ENCODE measurements at places on chromosomes 11 and 22.

DNA sequence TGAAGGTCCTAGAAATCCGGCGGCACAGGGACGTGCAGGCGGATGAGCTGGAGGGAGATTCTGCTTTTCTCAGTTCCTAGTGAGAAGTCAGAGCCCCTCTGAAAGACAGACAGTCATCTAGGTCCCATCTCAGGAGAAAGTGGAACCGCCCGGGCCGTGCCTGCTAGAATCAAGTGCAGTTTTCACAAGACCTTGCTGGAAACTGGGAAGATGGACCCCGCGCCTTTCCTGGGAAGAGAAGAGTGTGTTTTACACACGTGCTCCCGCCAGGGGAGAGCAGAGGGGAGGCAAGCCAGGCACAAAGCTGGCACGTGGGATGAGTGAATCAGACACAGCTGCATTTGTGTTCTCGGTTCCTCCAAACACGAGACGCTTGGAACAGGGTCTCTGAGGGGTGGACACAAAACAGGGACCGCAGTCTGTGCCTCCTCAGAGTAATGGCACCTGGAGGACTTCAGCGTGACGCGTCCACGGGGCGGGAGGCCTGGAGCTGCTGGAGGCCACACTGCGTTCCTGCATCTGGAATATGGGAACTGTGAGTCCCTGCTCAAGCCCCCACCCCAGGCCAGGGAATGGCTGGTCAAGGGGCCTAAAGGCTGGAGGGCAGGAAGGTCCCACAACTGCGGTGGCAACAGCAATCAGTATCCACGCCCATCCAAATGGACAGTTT is 218.3 kb downstream of the BRD1 start:
- DNase-seq = no peak

DNA sequence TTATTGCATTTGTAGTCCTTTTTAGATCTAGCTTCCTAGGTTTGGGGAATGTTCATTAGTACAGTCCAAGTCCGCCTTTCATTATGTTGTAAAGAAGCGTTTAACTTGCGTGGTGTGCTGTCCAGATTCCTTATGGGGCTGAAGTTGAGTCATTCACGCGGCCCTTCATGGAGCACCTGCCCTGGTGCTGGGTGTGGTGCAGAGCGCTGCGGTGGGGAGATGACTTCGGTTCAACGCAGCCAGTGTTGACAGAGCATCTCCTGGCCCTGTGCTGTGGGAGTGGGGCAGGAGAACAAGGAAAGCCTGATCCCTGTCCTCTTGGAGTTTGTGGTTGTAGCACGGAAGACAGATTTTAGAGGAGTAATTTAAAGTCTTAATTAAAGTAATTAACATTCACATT is 152.0 kb downstream of the TBC1D22A start:
- no peak for DNase-seq

- no peak for DNase-seq
These were observed 259.1 kb downstream of the TBC1D22A start for GRCh38 chr22:47021371-47022074.

DNA sequence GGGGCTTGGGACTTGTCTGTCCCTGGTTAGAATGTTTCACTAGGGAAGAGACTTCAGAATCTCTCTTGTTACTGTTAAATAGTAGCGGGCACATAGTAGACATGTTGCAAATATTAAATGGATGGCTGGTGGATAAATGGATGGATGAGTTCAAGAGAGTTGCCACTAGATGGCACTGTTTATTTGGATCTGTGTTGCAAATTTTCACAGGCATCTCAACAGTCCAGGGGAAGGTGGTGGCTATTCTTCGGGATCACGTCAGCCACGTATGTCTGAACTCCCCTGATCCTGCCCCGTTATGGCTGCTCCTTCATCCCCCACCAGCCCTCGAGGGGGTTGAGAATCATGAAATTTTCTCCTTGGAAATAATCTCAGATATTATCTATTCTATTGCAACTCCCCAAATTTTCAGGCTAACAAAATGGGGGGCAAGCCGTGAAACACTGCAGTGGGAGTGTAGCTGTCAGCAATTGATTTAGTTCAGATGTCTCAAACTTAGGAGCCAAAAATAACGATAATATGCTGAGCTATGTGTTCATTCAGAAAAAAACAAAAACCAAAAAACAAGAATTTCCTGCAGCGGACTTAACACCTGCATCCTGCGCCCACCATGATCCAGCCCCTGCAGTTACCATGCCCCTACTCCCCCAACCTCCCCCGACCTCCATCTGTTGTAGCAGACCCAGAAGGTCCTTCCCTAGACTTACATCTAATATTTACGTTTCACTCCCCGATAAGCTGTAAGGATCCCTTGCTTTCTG is 29.1 kb upstream of the BIRC3 start:
- DNase-seq = peak; percentile 84

DNA sequence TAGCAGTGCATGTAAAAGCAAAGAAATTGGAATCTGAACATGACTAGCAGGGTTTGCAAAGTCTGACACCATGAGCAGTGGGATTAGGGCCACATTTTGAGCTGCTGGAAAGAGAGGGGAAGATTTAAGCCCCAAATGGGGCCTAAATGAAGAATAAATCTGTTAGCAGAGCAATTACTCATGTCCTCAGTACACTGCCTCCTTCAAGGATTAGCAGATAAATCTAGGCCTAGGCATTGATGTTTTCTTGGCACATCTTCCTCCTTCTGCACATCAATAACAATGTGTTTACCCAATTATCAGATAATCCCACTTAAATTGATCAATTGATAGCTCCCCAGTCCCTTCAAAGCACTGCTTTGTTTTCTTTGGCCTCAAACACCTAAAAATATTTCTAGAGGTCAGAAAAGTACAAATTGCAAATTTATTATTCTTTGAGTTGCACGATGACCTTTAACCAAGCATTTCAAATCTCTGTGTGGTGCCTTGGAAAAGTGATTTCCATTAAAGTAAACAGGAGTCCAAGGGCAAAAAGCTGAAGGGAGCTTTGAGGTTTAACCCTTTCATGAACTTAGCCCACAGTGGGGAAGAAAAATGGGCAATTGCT is 514.7 kb upstream of the CHORDC1 start:
- DNase-seq = no peak

Data from kidney tubule cell (primary cell).